PC-9 (cell line): ENCODE measurements at places on chromosomes 12 and 14.

- no peak overlapping the region for H3K4me3 ChIP-seq
- peaks cover 26% of the 10 kb centered on the region for H3K36me3 ChIP-seq
- H3K27me3 ChIP-seq, result no peaks in the 10 kb centered on the region
- DNase-seq, result no peak
Observed at GRCh38 chr14:101916816-101917412, 47.5 kb upstream of the DYNC1H1 start.

DNA sequence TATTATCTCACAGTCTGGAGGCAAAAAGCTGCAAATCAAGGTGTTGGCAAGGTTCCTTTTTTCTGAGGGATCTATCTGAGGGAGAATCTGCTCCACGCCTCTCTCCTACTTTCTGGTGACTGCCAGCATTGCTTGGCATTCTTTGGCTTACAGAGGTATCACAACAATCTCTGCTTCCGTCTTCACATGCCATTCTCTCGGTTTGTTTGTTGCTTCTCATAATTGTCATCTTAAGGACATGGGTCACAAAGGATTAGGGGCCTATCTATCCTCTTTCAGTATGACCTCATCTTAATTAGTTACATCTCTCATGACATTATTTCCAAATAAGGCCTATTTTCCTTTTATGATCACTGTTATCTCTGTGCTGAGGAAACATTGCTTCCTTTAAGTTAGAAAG is 345.0 kb downstream of the FOXG1 start:
- H3K36me3 ChIP-seq, result no peaks in the 10 kb centered on the region
- H3K27ac ChIP-seq, result no peak overlapping the region
- DNase-seq, result peak; percentile 15
- no peaks in the 10 kb centered on the region for H3K4me1 ChIP-seq
- no peak overlapping the region for H3K4me3 ChIP-seq

DNA sequence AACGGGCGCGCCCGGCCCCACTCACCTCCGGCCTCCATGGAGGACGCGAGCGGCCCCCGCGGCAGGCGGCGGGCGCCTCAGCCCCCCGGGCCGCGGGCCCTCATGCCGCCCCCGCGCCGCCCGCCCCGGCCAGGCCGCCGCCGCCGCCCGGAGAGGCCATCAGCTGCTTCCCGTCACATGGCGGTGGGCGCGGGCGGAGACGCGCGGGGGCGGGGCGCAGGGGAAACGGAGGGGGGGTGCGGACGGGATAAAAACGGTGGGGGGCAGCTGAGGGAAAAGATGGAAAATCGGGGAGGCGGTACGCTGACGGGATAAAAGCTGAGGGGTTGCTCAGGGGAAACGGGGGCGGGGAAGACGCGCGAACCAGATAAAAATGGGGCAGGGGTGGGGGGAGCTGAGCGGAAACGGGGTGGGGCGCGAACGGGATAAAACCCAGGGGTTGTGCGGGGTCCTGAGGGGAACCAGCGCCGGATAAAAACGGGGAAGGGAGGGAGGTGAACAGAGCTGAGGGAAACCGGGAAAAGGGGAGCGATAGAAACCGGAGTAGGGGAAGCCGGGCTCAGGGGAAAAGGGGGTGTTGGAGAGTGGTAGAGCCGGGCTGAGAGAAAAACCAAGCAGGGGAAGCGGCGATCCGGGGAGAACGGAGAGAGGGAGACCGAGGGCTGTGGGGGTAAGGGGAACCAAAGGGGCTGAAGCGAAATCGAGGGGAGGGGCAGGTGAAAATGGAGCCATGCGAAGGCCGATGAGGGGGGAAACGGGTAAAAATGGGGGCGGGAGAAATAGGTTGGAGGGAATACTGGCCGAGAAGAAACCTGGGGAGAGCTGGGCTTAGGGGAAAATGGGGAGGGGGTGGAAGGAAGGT is at the start of gene WSB2:
WSB2 (minus strand) TSS at position 169 of the 862 bp plus-strand sequence; CDS start at position 38, 131 bp downstream.
- peak within 1 kb of the TSS; percentile 94 for H3K27ac ChIP-seq
- H3K4me1 ChIP-seq, result peaks cover 34% of the 10 kb centered on the region
- no peak for DNase-seq
- H3K4me3 ChIP-seq, result peak within 1 kb of the TSS; percentile 79

DNA sequence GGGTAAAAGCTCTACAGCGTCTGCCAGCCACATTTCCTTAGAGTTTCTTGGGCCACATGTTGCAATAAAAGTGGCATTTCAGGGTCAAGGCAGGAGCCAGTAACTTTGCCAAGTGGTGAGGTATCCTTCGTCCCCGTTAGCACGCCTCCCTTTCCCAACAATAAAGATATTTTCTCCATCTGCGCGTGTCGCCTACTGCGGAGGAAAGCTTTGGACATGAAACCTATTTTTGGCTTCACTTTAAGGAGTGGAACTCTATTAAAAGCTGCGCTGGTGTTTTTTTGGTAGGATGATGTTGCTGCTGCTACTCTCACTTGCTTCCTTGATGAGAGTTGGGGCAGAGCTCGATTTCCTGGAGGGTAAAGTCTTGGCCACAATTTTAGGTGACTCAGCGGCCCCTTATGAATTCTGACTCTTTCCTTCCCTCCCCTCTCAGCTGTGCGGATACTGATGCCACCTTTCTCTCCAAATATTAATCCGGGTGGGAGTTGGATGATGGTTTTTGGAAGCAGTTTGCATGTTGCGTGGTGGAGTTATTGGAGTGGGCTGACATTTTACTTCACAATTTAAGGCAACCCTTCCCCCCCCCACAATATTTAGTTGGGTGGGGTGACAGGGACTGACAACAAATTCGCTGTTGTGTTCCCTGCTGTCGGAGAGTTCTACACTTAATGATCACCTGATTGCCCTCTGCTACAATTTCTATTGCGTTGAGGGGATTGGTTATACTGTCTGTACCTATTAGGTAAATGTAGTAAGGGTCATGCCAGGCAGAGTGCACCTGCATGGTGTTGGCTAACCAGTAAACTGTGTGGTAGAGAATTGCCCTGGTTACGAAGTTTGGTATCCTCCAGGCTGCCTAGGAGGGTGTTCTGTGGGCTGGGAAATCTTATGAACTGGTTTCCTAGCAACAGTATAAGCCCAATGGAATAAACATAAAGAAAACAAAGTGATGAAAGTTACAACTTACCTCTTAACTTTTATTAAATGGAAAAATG is 1.1 kb downstream of the CCDC91 start:
- DNase-seq, result peak; percentile 57
- peak overlapping the region; percentile 95 for H3K27ac ChIP-seq
- peak overlapping the region; percentile 66 for H3K4me3 ChIP-seq

GRCh38 chr12:56591961-56592360 is 38.2 kb downstream of the BAZ2A start:
- no peak for DNase-seq
- H3K27ac ChIP-seq, result no peak overlapping the region
- H3K27me3 ChIP-seq, result no peaks in the 10 kb centered on the region
- H3K4me3 ChIP-seq, result no peak overlapping the region

DNA sequence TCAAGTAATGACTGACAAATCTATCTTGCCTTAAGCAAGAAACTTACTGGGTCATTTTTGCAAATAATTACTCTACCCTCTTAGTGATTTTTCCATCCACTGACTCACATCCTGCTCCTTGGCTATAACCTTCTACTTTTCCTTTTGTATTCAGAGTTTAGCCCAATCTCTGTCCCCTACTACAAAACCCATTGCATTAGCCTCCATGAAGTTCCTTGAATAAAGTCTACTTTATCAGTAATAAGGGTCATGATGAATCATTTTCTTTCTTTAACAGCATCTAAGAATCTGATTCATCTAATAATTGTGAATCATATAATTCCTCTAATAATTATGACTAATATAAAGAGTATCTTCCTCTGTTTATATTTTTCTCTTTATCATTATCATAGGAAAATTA is 132.6 kb downstream of the NTS start:
- no peaks in the 10 kb centered on the region for H3K27me3 ChIP-seq
- H3K4me1 ChIP-seq, result no peaks in the 10 kb centered on the region
- DNase-seq, result no peak
- no peak overlapping the region for H3K4me3 ChIP-seq
- H3K27ac ChIP-seq, result no peak overlapping the region

DNA sequence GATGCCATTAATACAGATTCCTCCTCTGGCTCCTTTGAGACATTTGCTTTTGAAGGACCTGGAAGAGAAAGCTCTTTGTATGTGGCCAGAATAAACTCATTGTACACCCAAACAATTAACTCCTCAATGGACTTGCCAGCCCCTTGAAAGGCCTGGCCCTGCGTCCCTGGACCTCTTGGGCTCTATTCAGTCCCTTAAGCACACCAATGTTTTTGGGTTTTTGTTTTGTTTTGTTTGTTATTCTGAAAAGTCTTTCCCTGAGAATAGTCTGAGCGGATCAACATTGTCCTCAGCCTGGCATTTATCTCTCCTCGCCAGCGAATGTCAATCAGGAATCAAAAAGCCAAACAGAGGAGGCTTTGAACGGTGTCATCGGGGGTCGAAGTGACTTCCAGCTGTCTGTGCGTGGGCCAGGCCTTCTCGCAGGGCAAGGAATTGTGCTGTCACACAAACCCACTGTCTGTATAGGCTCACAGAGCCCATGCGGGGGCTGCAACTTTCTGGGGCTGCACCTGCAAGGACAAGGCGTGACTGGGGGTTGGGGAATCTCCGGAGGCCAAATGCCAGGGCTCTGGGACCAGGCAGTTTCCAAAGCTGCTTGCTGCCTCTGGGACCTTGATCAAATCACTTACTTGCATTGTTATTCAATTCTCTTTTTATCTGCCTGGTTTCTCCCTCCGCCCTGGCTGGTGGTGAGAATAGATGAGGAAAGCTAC is 108.3 kb downstream of the SMOC1 start:
- H3K4me1 ChIP-seq, result peaks cover 5% of the 10 kb centered on the region
- no peaks in the 10 kb centered on the region for H3K36me3 ChIP-seq
- no peaks in the 10 kb centered on the region for H3K27me3 ChIP-seq
- no peak for DNase-seq
- no peak overlapping the region for H3K27ac ChIP-seq
